Caki2 (cell line): ENCODE measurements at places on chromosomes 3 and 15. TPM values are rescaled to one million over a fixed set of nuclear protein-coding genes. Genes with fewer than 3 reads are reported as not detected.

- no peak for DNase-seq
Measured at GRCh38 chr3:38581774-38582173, 67.7 kb downstream of the SCN5A start.

DNA sequence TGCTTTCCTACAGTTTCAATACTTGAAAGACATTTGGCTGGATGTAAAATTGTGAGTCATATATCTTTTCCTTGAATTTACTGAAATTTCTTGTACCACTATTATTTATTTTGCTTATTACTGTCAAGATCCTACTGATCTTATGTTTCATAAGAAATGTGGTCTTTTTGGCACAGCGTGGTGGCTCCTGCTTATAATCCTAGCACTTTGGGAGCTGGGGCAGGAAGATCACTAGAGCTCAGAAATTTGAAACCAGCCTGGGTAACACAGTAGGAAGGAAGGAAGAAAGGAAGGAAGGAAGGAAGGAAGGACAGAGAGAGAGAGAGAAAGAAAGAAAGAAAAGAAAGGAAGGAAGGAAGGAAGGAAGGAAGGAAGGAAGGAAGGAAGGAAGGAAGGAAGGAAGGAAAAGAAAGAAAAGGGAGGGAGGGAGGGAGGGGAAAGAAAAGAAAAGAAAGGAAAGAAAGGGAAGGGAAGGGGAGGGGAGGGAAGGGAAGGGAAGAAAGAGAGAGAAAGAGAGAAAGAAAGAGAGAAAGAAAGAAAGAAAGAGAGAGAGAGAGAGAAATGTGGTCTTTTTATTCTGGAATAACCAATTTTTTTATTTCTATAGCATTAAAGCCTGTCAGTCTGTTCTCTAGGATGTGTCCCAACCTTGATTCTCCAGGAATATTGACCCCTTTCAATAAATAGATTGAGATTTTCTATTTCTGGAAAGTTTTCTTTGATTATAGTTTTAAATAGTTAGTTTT lies 572.0 kb upstream of the TGFBR2 start:
- DNase-seq, result no peak

GRCh38 chr3:170778240-170779217 lies 91.5 kb downstream of the RPL22L1 start:
- no peak for DNase-seq

The CCRL2 gene
- not detected in 2 replicates for total RNA-seq
